ENCODE measurements at places on chromosomes 6 and 20. TPM values are rescaled to one million over a fixed set of nuclear protein-coding genes. Genes with fewer than 3 reads are reported as not detected.

Gene MAS1
- not detected for total RNA-seq

Gene HTR1E
- not detected for total RNA-seq

Gene ASIP
- not detected for total RNA-seq

Gene LHFPL5
- not detected for total RNA-seq

Gene SAMD3
- total RNA-seq = 0.19 TPM

Gene GSTA1
- total RNA-seq = not detected

Gene PDE10A
- total RNA-seq = 66.4 TPM
